Osteocyte (in vitro differentiated cells): ENCODE measurements at places on chromosomes 4 and X. TPM values are rescaled to one million over a fixed set of nuclear protein-coding genes. Genes with fewer than 3 reads are reported as not detected.

- DNase-seq = no peak
Observed at GRCh38 chrX:134711135-134711921, 53.1 kb upstream of the PLAC1 start.

GRCh38 chrX:106863697-106864096 lies 39.4 kb downstream of the RIPPLY1 start:
- DNase-seq = no peak

DNA sequence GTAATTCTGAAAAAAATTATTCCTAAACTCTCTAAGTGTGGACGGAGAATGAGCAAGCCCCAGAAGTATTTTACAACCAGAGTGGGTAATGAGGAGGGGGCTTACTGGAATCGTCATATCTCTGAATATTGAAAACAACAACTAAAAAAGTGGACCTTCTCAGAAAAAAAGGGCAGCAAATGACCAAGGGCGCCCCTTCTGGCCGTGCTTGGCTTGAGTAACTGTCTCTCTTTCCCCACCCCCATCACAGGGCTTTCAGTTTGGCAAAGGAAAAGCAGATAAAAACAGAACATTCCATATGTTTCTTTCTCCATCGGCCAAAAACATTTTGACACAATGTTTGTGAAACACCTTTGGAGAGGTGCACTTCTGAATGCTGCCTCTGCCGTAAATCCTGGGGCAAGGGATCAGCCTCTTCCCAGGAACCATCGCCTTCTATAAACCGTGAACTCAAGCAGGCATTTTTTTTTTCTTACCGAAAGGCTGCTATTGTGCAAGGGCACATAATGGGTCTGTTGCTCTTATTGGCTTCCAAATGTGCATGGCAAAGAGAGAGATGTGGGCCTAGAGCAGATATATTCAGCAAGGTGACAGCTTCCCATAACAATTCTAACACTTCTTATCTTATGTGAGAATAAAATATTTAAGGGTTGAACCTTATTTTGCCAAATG lies 115.4 kb downstream of the PARM1 start:
- no peak for DNase-seq

DNA sequence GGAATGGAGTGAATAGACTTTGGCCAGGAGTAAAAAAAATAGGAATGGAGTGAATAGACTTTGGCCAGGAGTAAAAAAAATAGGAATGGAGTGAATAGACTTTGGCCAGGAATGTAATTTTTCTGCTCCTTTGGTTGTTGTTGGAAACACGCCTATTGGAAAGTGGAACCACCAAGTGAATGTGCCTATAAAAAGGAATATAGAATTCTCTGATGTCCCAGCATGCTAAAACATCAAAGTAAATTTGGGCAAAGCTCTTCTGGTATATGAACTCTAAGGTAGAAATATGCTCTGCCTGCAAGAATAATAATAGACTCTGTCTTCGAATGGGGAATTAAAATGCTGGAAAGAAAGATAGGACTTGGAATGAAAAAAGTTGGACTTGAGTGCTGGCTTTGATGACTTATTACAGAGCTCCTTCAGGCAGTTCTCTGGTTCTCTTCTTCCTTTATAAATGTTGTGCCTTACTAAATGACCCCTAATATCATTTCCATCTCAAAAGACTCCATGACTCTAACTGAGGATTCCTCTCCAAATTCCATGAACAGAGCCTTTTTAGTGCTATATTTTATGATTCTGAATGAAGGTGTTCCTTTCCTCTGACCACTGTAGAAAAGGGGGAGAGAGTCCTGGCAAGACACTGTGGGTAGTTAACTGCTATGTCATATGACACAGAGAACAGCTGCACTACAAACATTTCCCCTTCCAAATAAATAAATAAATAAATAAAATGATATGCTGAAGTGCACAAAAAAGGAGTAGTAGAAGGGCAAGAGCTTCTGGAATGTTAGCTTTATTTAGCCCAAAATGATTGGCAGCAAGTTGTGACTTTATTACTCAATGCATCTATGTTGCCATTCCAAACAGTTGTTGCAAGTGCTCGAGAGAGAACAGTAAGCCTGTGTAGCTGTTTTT lies 13.5 kb upstream of the GBA3 start:
- no peak for DNase-seq

The YIPF6 gene
- 38.5 and 40.0 TPM in 2 replicates for total RNA-seq

The TSC22D3 gene
- total RNA-seq = 187 and 212 TPM in 2 replicates

GRCh38 chrX:7145454-7145853 lies 2.1 kb upstream of the STS start:
- no peak for DNase-seq

- no peak for DNase-seq
Observed at GRCh38 chrX:149037281-149037870, 467.7 kb downstream of the IDS start.

DNA sequence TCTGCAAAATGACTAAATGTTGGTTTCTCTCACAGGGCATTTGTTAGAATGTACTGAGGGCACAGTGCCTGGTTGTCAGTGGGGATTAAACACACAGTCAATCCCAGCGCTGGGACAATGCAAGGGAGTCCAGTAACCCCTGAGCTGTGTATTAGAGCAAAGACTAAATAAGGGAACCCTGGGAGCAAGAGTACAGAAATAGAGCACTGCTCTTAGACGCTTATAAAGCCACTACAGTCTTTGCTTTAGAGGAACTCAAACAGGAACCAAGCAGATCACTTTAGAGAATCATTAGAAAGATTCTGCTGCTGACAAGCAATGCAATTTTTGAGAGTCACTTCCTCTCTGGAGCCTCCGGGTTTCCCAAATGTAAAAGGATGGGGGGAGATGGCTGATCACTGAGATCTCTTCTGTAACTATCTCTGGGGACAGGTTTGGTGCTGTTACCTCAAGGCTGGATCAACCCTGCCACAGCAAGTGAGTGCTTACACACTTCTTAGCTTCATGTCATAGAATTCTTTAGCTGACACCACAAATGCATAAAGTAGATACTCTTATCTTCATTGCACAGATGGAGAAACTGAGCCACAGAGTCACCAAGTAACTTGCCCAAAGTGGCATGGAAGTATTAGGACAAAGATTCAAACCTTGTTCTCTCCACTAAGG lies 137.8 kb upstream of the CPEB2 start:
- no peak for DNase-seq

The RAP1GDS1 gene
- total RNA-seq = 42.5 and 47.6 TPM in 2 replicates

The POF1B gene
- total RNA-seq = not detected in 2 replicates

DNA sequence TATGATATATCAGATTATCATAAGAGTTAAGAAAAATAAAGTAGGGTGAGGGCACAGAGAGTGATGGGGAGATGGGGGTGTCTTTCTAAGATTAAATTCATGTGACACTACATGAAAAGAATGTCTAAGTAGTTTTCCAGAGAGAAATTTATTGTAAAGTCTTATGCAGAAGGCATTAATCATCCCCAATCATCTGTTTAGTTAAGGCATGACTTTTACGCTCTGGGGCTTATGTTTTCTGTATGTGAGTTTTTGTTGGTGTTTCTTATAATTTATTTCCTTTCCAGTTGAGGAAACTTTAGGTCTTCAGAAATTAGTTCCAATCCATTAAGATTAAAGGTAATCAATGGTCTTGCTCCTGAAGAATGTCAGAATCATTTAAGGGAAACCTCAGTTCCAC lies 383.0 kb upstream of the GALNT7 start:
- DNase-seq = no peak

DNA sequence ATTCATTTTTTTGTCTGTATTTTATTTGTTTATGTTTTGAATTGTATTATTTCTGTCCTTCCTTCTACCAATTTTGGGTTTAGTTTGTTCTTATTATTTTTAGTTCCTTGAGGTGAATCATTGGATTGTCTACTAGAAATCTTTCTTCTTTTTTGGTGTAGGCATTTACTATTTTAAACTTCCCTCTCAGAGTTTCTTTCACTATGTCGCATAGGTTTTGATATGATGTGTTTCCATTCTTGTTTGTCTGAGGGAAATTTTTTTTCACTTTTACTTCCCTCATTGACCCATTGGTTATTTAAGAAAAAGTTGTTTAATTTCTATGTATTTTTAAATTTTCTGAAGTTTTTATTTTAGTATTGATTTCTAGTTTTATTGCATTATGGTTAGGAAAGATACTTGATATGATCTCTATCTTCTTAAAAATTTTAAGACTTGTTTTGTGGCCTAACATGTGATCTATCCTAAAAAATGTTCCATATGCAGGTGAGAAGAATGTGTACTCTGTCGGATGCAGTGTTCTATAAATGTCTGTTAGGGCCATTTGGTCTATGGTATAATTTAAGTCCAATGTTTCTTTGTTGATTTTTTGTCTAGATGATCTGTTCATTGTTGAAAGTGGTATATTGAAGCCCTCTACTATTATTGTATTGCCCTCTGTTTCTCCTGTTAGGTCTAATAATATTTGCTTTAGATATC lies 68.8 kb downstream of the IL15 start:
- DNase-seq = no peak

GRCh38 chr4:100895556-100896197 lies 377.9 kb upstream of the EMCN start:
- DNase-seq = no peak

GRCh38 chrX:130418740-130419139 lies 17.0 kb downstream of the RBMX2 start:
- DNase-seq = no peak

DNA sequence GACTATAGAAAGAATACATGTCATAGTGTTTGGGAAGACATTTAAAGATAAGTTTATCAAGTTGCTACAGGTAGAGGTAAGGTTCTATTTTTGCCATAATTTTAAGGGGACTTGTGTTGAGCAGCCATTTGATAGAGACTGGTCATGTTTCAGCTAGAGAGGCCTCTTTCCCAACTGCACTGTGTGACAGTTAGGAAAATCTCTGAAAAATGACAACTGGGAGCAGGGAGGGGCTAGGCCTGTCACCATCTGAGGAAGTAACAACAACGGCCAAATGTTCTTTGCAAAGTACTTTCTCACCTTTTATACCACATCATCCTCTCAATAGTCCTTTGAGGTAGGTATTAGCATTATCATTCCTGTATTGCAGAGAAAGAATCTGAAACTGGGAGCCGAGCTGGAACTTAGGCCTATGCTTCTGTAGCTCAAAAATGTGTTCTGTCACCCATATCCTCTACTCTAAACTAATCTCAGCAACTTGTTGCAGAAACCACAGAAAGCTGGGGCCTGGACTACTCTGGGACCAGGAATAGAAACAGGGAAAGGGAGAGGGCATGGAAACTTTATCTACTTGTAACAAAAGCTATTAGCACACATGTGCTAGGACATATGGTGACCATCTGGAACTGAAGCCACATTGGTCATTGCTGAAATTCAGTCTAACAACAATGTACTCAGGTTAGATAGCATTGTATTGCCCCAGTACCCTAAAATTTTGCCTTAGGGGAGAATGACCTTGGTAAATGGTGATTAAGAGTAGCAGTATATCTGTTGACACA lies 198.9 kb downstream of the MID1IP1 start:
- DNase-seq = no peak

The PABPC4L gene
- 3.1 and 3.7 TPM in 2 replicates for total RNA-seq

- DNase-seq = no peak
Observed at GRCh38 chr4:6557856-6558255, 17.1 kb upstream of the MAN2B2 start.

The CRLF2 gene
- total RNA-seq = not detected in 2 replicates

DNA sequence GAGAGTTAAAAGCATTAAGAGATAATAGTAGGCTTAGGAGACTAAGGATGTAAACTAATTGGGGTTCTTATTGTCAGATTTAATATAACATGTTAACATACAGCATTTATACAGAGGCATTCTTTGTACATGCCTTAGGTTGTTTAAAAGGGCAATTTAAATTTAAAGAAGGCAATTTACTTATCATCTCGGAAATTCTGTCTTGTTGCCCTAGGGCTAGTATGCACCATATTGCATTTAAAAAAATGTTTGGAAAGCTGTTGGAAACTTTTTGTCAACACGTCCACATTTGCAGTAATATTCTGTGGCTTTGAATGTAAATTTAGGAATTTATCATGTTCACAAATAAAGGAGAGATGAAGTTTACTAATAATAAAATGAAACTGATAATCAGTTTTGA lies 25.5 kb downstream of the GALNT7 start:
- no peak for DNase-seq

DNA sequence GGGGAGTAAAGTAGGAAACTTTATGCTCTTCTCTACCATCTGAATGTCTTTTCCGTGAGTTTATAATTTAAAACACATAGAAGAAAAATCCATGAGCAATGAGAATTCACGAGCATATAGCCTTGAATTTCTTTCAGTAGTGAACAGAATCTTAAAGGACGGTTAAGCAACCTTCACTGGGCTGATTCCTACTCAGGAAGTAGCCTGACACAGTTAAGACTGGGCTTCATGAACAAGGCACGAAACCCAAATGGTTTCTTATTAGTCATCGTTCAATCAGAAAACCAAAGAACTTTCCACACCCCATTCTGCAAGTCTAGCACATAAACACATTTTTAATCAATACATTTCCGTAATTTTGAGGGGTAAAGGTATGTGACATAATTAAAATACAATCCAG lies 95.8 kb downstream of the SH3KBP1 start:
- no peak for DNase-seq

- no peak for DNase-seq
Observed at GRCh38 chrX:139826065-139827044, 106.5 kb downstream of the ATP11C start.

GRCh38 chrX:132532913-132533312 lies 44.1 kb upstream of the MBNL3 start:
- DNase-seq = no peak

The TNIP3 gene
- not detected in 2 replicates for total RNA-seq
